ENCODE measurements at places on chromosomes 6 and 20.

GRCh38 chr20:50260479-50261221, 70.0 kb downstream of the CEBPB start:
- no peak for DNase-seq

- no peak for DNase-seq
These were observed 4.7 kb downstream of the ECT2L start for GRCh38 chr6:138800377-138801150.

DNA sequence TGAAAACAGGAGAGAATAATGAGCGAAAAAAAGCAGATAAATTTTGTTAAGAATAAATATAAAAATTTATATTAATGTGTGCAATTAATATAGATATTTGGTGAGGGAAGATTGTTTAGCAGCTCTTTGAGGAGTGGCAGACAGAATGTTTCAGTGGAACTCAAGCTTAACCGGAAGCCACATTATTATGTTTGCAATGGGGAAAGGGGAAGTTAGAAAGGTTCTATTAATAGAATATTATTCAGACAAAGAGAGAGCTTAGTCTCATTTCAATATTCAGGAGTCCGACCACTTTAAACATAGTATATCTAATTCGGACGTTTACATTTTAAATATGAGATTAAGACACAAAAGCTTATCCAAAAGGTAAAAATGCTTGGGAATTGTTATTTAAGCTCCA, 81.6 kb upstream of the KHDRBS2 start:
- DNase-seq = no peak

GRCh38 chr6:169312658-169313346, 59.2 kb upstream of the THBS2 start:
- DNase-seq = no peak

- DNase-seq = no peak
These were observed 43.5 kb upstream of the MYL9 start for GRCh38 chr20:36497856-36498255.

GRCh38 chr20:25233016-25233772, 14.7 kb upstream of the PYGB start:
- DNase-seq = no peak

DNA sequence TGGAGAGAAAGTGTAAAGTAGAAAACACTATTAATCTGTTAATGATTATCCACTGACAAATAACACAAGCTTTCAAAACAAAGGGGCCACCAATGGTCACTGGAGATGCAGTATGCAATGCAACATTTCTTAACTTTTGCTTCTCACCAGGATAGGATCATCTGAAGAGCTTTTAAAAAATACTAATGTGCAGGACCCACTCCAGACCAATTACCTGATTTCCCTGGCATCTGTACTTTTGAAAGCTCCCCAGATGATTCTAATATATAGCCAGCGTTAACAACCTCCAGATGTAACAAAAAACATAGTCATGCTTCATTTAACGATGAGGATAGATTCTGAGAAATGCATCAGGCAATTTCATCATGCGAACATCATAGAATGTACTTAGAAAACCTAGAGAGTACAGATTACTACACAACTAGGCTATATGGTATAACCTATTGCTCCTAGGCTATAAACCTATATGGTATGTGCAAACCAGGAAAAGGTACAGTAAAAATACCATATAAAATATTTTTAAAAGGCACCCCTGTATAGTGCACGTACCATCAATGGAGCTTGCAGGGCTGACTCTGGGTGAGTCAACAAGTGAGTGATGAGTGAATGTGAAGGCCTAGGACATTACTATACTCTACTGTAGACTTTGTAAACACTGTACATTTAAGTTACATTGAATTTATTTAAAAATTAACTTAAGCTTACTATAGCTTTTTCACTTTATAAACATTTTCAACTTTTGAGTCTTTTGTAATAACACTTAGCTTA, 69.2 kb downstream of the ATG5 start:
- no peak for DNase-seq

GRCh38 chr6:147852772-147853171, 344.3 kb downstream of the SAMD5 start:
- no peak for DNase-seq

DNA sequence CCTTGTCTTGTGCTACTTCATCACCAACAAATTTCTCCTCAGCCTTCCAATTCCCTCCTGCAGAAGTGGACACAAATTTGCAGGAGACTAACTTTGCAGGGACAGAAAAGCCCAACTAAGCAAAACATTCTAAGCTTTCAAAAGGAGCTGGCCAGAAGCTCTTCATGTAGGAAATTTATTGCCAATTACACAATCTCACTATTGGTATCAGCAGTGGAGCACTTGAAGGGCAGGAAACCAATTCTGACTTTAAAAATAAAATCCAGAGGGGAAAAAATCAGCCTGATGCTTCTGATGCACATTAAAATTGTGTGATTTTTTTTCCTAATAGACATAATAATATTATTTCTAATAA, 193.3 kb downstream of the LY86 start:
- DNase-seq = no peak

Measured in stimulated activated CD8-positive, alpha-beta memory T cell treated with anti-CD3 and anti-CD28 coated beads, Interleukin-4, amount 100 ng/mL, for 1 hour (primary cell).